NCI-H460 (cell line): ENCODE measurements at places on chromosomes 3 and 15. TPM values are rescaled to one million over a fixed set of nuclear protein-coding genes. Genes with fewer than 3 reads are reported as not detected.

Gene PLEKHO2
- 2.9 and 3.5 TPM in 2 replicates for total RNA-seq

Gene MASP1
- total RNA-seq = 0.02 TPM in 1 of 2 replicates, not detected in the other

Gene SAMD7
- total RNA-seq = not detected in 2 replicates

DNA sequence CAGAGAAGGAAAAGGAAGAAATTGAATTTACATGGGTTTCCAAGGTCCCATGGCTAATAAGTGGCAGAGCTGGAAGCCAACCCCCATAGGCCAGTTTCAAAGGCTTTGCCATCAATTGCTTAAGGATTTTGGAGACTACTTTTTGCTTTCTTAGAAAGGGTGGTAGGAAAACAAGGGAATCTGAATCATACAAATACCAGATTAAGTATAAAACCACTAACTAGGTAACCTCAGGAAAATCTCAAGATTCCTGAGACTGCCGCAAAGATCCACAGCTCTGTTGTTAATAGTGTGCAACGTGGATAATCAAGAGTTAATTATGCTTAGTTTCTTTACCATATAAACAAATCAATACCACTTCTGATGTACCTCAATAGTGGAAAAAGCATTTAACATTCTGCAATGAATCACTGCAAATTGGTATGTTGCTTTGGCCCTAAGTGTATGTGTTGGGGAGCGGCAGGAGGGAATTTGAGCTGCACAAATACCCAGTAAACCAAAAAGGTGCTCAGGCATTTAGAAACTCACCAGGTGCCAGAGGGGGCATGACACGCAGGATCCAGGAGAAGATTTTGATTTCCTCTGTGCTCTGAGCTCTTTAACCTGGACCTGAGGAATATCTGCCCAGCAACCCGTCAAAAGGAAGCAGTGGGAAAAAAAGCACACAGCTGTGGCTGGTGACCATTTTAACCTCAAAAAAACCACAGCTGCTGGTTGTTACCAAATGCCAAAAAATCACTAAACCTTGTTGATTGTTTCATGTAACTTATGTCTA, 22.0 kb downstream of the AADAC start:
- DNase-seq = no peak

- no peak for DNase-seq
Observed at GRCh38 chr3:111712294-111713167, 117.4 kb upstream of the ZBED2 start.

DNA sequence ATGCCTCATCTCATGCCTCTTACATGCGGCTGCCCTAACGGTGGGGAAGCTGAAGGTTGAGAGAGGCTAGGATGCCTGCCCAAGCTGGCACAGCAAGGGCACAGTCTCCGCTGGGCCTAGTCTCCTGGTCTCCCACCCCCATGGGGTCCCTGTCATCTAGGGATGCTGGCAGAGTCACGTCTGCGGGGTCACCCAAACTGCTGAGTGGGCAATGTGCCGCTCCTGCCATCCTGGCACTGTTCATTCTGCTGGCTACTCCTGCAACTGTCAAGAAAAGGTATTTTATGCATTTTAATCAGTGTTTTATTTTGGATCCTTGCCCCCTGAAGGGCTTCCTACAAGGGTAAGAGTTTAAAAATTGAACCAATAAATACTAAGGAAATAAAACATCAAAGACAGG, 12.8 kb downstream of the LINGO1 start:
- DNase-seq = no peak

DNA sequence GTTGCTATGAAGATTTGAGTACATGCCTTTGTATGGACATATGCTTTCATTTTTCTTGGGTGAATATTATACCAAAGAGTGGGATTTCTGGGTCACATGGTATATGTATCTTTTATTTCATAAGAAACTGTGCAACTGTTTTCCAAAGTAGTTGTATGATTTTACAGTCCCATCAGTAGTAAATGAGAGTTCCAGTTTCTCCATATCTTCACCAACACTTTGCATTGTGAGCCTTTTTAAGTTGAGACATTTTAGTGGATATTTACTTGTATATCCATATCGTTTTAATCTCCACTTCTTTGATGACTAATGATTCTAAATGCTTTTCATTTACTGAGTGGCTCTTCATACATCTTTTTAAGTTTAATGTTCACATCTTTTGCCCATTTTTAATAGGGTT, 20.3 kb downstream of the MEF2A start:
- DNase-seq = no peak

GRCh38 chr15:97623091-97623661, 337.3 kb upstream of the ARRDC4 start:
- DNase-seq = no peak

DNA sequence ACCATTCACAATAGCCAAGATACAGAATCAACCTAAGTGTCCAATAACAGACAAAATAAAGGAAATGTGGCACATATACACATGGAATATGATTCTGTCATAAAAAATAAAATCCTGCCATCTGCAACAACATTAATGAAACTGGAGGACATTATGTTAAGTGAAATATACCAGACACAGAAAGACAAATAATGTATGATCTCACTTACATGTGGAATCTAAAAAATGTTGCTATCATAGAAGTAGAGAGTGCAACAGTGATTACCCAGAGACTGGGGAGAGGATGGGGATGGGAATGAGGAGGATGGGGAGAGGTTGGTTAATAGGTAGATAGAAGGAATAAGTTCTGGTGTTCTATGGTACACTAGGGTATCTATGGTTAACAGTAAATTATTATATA, 28.7 kb downstream of the MRPL3 start:
- no peak for DNase-seq

DNA sequence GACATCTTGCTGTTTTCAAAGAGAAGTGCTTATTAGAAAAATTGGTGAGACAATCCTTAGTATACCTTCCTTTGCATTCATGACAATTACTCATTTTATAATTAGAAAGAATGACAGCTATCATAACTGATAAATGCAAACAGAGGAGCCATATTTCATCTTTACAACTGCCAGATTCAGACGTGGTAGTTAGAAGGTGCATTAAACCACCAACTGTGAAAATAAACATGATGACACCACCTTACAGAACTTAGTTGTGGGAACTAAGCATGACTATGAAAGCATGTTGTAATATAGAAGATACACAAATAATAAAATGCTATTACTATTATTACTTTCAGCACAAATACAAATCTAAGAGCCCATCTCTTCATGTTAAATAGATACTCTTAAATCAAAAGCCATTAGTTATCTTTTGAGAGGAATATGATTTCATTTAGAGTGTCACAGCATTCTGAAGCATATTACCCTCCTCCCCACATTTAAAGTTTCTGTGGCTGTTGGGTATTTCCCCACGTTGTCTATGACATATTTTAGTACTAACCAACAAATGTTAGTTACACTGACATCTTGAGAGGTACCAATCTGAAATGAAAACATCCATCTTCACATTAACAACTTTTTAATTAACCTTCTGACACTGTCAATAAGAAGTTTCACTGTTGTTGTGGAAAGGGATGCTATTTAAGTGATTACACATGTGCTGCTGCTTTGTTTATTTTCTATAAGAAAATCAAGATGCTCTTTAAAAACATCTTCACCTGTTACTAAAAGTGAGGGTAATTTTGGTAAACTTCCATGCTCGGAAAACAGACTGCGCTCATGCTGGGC, 163.8 kb downstream of the LSAMP start:
- DNase-seq = no peak

DNA sequence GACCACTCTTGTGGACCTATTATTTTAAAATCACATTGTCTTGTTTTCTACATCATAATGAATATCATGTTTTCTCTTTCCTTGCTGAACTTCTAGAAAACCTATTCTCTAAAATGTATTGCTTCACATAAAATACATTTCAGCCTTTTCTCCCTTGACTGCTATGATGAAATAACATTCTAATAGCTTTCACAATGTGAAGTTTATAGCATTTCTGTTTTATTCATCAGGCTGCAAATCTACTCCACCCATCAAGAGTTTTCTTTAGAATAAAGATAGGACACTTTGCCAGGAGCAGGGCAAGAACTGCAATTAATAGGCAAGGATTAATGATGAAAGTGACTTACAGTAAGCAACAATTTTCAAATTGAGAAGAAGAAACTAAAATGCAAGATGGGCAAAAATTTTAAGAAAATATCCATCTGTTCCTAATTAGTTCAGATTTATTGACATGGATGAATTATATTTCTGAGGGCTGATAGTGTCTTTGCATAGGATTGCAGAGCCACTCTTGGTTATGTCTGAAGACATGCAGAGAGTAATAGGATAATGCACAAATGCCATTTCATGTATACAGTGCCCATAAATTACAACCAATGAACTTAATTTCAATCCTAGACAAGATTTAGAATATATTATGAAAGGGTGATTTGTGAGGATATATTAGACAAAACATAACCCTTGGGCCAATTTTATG, 21.7 kb downstream of the LEKR1 start:
- no peak for DNase-seq

DNA sequence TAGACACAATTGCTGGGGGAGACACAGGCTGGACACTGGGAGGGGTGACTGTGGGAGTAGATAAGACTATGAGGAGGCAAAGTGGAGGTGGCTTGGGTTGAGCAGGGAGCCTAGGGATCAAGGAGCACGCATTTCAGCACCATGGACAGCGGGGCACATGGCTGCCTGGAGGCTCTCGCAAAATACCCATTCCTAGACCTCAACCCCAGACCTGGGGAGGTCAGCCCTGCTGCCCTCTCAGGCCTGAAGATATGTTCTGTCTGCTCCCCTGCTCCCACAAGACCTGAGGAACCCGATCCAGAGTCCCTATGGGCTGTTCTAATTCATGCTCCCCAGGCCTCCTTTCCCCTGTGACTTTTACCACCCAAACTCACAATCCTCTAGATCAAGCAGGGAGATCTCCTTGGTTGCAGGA, 16.0 kb upstream of the CPEB1 start:
- DNase-seq = peak; percentile 51
